ENCODE measurements at places on chromosomes 7 and 10. TPM values are rescaled to one million over a fixed set of nuclear protein-coding genes. Genes with fewer than 3 reads are reported as not detected.

MAD1L1 gene
- 28.5 TPM for total RNA-seq

DNA sequence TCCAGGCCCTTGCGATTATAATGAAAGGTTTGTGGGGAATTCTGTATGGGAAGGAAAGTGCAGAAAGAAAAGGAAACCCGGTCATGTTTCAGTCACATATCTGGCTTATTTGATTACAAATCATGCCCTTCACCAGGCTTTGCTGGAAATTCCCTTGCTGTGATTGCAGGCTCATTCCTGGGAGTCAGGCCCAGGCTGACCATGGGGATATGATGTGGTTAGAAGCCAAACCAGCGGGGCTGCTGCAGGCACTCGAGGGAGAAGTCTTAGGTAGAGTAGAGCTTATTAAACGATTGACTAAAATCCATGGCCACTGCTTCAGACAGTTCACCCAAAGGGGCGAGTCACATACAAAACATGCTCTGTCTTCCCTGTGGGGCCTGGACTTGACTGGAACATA lies 16.2 kb downstream of the PKD1L1 start:
- DNase-seq = no peak

DNA sequence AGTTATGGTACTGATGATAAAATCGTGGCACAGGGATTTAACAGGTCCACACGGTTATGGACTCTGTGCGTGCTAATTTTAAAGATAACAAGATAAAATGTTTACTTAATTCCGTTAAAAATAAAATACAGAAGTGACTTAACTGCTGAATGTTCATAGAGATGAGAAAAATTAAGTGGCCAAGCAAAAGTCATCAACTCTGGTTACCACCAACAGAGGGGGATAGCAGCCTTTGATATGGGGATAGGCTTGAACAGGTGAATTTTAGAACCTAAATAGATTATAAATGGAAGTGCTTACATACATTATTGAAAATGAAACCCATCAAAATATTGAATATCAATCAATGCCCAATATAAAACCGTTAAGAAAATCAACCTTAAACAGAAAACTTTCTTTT lies 245.0 kb downstream of the WDR37 start:
- no peak for DNase-seq

DNA sequence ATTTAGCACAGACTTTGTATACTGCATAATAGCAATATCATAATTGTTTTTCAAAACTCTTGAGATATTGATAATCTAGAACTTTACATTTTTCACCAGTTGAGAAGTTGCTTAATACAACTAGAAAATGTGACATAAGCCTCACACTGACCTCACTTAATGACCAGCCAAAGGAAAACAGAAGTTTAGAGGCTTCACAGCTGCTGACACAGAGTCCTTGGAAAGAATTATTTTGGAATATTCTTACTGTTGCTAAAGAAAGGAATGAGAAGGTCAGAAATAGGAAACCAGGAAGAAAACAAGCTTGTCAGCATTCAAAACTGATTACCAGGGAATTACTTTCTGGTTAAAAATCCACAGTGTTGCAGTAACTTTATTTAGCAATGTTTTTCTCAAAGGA lies 35.5 kb upstream of the WASL start:
- DNase-seq = no peak

DNA sequence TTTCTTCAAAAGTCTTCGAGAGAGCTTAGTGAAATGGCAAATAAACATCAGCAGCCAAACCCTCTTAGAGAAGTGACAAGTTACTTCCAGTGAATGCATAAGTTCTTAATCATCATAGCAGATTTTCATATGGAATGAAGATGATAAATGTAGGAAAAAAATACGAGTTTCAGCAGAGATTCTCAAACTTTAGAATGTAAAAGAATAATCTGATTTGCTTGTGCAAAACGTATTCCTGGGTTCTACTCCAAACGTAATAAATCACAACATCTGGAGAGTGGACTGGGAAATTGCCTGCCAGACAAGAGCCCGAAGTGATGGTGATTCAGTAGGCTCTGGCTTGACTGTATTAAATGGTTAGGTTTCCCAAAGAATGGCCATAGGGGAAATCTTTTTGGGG lies 62.2 kb downstream of the AKR1E2 start:
- DNase-seq = peak; percentile 71

DNA sequence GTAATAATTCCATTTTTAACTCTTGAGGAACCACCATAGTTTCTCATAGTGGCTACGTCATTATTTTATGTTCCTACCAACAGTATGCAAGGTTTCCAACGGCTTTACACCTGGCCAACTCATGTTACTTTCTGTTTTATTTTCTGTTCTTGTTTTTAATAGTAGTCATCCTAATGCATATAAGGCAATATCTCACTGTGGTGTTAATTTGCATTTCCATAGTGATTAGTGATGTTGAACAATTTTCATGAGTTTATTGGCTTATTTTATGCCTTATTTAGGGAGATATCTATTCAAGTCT lies 465.5 kb upstream of the KLF6 start:
- no peak for DNase-seq
